Upper lobe of left lung (tissue), 6 donors: ENCODE measurements at places on chromosomes 13 and 19. TPM values are rescaled to one million over a fixed set of nuclear protein-coding genes. Genes with fewer than 3 reads are reported as not detected.

DNA sequence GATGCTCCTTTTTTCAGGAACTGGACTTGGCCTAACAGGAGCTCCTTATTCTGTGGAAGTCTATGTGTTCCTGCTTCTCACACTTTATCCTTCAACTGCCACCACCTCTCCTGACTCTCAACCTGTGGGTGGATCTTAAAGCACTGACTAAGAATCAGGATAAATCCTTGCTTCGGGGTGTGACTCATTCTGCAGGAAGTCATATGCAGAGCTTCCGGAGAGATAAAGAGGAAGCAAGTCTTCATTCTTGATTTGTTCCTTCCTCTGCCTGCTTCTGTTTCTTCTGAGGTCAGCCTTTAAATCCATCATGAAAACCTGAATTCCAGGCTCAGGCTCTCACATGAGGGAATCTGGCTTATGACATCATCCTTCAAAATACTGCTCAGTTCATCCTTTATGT lies 137.1 kb upstream of the ATXN8OS start:
- DNase-seq, result no peak

- DNase-seq, result no peak
Measured at GRCh38 chr13:100508455-100508854, 80.1 kb downstream of the GGACT start.

GRCh38 chr19:32581705-32582179 lies 752 bp downstream of the PDCD5 start:
- peak; percentile 24 for DNase-seq

DNA sequence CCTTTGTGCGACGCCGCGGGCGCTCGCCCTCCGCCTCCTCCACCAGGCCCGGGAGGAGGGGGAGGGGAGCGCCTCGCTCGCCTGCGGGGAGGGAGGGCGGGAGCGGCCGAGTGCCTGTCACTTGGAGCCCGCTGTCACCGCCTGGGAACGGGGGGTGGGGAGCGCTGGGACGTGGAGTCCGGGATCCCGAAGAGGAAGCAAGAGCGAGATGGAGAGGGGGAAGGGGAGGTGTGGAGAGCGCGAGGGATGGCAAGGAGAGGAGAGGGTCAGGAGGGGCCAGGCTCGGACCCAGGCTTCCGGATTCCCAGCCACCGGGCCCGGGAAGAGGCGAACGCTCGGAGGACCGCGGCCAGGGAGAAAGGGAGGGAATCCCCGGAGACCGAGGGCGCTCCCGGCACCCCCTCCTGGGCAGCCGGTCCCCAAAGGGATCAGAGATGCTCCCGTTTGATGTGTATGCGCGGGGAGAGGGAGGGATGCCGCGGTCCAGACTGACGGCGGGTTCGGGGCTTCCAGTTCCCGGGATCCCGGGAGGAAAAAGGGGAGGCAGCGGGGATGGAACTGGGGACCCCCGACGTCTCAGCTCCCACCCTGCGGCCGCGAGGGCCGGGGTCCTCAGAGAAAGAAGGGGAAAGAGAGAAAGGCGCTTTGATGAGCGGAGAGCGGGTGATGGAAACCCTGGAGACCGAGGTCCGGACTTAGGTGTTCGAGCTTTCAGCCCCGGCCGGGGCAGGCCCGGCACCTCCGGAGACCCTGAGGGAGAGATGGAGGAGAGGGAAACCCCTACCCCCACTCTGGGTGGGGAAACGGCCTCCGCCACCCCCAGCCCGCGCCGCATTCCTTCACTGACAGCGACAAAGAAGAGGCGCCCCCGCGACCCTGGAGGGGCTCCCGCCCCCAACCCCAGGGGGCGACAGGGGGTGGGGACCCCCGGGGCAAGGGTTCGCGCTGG lies 4.7 kb upstream of the DPF1 start:
- DNase-seq, result peak; percentile 76

DNA sequence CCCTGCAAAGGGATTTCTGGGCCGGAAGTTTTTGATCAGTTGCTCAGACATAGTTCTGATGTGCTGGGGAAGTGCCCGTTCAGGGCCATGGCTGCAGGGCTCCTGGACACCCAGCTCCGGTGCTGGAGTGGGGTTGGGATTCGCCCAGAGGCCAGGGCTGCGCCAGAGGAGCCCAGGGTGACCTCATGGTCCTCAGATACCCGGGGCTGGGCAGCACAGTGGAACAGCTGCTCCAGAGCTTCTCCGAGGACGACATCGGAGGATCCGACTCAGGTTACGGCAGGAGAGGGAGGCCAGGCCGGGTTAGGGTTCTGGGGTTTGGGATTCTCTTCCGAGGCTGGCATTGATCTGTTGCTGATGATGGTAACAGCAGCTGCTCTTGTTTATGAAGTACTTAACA lies 20.9 kb downstream of the CARM1 start:
- no peak for DNase-seq

DNA sequence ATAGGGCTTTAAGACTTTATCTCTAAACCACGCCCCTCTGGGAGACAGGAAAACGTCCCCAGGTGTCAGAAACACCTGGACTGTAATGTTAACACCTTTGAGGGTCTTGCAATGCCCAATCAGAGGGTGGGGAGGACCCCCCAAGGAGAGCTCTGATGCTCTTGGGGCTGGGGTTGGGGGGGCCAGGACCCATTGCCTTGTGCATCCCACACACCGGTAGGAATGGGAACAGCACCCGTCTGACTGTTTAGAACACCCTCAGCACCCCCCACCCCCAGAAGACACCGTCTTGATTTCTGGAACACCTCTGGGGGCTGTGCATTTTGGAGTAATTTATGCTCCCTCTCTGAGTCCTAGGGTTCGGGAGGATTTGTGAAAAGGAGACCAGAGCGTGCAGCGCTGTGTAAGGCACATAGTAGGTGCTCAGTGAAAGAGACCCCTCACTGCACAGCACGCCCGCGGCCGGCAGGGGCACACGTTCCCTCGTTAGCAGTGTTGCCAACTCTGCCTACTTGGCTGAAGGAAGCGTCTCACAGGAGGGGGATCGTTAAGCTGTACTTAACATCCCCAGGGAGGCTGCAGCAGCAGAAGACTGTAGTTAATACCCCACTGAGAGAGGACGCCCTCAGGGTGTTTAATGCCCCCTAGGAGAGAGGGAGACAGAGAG lies 2.8 kb upstream of the ERFL start:
- no peak for DNase-seq

DNA sequence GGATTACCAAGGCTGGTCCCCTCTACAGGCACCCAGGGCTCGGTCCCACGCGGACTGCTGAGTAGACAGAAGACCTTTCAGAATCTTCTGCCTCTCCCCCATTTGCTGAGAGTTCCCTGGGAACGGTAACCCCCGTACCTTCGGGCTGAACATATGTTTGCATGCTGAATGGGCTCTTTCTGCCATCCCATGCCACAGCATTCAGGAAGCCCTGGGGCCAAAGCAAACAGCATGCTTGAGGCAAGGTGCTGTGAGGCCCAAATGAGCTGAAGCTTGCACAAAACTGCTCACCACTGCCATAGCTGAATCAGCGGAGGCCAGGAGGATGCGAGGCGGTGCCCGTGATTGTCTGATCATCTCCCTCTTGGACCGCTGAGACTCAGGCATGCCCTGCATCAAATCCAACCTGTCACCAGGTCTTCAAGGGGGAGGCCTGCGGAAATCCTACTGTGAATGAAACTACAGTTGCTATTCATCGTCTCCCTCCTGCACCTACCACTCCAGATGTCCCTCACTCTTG lies 16.3 kb upstream of the C19orf12 start:
- DNase-seq, result no peak

GRCh38 chr19:3163230-3163886 lies 15.2 kb upstream of the S1PR4 start:
- DNase-seq, result no peak

GRCh38 chr13:30091035-30091434 lies 216.3 kb downstream of the KATNAL1 start:
- no peak for DNase-seq

DNA sequence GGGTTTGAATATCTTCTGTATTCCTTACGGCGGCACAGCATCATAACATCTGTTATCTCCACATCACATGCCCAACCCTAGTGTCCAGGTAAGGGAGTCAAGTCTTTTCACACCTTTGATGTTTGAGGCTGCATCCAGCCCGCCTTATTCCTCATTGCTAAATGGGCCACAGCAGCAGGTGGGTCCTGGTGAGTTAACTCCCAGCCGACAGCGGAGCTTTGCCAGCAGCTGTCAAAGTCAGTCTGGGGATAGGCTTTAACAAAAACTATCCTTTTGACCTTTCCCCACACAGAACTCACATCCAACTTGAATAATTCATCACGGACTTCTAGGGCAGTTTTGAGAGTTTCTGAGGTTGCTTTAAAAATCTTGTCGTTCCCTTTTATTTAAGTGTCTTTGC lies 235.1 kb downstream of the DLEU7 start:
- DNase-seq, result no peak

DNA sequence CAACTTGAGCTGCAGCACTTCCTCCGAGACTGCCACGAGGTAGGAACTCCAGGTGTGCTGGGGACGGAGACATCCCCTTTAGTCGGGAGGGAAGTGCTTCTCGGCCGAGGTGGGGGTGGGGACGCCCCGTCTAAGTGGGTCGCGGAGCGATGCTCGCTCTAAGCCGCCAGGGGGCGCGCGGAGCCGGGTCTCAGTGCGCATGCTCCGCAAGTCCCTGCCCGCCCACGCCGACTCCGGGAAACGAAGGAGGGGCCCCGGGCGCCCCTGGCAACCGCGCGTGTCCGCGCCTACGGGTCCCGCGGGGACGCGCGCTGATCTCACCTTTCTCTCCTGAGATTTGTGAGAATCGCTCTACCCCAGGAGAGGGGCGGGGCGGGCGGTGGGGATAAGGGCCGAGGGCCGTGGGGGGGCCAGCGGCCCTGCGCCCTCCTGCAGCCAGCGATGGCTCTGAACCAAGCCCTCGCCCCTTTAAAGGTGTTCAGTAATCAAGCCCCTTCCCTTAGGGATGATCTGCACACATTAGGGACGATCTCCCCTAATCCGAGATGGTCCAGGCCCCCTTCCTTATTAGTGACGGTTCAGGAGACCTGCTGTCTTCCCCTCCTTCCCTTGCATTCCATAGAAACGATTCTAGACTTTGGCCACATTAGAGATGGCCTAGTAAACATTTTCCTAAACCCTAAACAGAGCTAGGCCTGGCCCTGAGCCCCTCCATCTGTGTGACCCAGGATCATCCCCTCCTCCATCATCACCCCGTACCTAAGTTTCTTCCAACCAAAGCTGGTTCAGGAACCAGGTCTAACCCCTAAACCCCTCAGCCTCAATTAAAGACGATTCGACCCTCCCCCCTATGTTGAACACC lies 47.3 kb upstream of the SHKBP1 start:
- peak; percentile 97 for DNase-seq

DNA sequence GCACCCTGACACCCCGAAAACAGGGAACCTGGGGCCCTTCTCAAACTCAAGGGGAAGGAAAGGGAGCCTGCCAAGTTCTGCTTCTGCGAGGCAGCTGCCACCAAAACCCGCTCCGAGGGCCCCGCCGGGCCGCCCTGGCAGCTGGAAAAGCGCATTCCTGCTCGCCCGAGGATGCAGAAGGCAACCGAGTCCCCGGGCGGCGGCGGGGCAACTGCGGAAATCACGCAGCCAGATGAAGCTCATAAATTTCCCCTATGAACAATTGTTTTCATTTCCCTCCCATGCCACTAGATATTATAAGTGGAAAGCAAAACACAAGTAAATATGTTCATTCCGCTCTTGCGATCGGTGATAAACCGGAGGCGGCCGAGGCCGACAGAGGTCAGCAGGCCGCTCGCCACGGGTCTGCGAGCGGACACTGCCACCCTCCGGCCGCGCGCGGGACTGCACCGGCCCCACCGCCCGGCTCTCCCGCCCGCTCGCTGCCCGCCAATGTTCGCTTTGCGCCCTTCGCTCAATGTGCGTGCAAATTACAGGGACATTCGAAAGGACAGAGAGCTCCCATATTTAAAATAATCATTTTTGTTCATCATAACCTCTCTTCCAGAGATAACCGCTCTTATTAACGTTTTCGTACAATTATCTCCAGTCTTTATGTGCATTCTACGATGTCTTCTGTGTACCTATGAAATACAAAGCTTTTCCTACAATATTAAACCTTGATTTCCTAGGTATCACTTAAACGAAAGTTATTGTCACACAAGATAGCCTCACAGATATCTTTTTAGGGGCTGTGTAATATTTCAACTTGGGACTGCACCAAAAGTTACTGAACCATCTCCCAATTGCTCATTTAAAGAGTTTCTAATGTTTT lies 120.8 kb upstream of the ZNF507 start:
- DNase-seq, result peak; percentile 54

Gene PBX4
- total RNA-seq, result 2.0 TPM

Gene KLK1
- 2.0 TPM for total RNA-seq

Gene TGFBR3L
- not detected for total RNA-seq

Gene APC2
- total RNA-seq, result 0.06 TPM

Gene TEX101
- total RNA-seq, result not detected

Gene ZNF627
- total RNA-seq, result 3.9 TPM

Gene PTGER1
- 3.9 TPM for total RNA-seq

Gene NLRP11
- not detected for total RNA-seq

Gene SLITRK6
- 0.66 TPM for total RNA-seq

Gene ASF1B
- 1.3 TPM for total RNA-seq

Gene TMC4
- 50.2 TPM for total RNA-seq

Gene MAB21L1
- not detected for total RNA-seq

Gene GRIN2D
- total RNA-seq, result 0.22 TPM

Gene ZNF146
- 25.3 TPM for total RNA-seq
